ENCODE measurements at places on chromosomes 6 and 20.
A peak's percentile ranks its signal among the peaks of the same experiment; 100 is the strongest.

GRCh38 chr20:11266571-11266970 lies 592.8 kb upstream of the JAG1 start:
- no peak for DNase-seq

DNA sequence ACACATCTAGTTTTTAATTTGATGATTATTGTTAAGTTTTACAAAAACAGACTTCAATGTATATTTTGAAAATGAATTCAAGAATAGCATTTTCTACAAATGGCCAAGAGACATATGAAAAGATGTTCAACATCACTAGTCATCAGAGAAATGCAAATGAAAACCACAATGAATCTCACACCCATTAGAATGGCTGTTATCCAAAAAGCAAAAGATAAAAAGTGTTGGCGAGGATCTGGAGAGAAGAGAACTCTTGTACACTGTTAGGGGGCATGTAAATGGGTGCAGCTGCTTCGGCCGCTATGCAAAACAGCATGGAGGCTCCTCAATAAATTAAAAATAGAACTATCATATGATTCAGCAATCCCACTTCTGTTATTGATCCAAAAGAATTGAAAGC lies 185.8 kb upstream of the CCN2 start:
- DNase-seq, result no peak

DNA sequence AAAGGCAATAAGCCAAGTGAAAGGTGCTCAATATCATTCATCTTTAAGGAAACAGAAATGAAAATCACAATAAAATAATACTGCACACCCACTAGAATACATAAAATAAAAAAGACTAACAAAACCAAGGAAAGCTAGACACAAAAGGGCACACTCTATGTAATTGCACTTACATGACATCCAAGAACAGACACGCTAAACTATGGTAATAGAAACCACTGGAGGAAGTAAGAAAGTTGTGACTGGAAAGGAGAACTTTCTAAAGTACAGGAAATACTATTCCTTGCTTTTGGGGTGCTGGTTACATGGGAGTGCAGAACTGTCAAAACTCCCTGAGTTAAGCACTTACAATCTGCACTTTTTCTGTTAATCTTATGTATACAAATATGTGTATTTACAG lies 253.7 kb upstream of the RUNX2 start:
- DNase-seq, result no peak

DNA sequence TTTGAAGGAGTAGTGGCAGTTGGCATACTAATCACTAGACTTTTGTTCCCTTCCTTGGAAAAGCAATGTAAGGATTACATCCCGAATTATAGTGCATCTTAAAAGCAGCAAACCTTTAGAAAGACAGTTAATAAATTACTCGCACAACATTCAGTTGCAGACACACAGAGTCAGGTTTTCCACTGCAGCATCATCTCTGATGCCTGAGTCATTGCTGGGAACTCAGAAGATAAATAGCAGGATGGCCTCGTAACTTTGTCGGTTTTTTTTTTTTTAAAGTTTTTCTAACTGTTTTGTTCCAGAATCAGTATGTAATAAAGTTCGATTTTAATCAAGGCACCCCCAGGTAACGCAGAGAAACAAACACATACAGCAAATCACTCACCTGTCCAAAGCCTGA lies 34.3 kb downstream of the GJA10 start:
- DNase-seq, result peak; percentile 48

DNA sequence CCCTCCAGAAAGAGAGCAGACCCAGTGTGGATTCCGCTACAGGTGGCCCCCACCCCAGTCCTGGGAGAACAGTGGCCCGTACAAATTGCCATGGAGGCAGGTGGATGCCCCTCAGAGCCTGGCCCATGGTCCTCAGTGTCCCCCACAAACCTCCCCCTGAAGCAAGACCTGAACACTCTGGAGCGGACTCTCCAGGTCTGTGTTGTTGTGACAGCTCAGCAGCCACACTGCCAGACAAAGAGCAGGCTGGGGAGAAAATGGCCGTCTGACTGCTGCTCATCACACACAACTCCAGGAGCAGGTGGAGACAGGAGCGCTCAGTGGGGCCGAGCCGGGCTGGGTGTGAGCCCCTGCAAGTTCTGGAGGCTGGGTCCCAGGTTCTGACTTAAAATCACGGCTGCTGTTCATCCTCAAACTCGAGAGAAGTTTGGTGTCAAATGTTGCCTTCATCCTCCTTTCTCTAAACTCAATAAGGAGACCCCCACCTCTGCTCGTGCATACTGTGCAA lies 241.8 kb downstream of the CDH4 start:
- DNase-seq, result no peak

GRCh38 chr20:41174782-41175181 lies 37.4 kb downstream of the PLCG1 start:
- no peak for DNase-seq

DNA sequence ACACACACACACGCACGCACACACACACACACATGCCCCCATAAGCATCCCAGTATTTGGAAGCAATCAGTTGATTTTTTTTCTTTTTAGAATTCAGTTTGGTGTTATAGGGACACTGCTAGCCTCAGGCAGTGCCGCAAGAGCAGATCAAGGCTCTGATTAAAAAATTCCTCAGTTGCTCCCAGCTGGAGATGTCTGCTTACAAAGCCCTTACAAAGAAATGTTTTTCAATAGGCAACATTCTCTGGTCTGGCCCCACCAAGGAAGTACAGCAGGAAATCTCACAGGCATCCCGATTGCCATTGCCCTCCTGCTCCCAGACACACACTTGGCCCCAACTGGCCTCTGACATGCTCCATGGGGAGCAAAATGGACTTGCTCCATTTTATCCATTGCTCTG lies 22.9 kb upstream of the CD83 start:
- no peak for DNase-seq

DNA sequence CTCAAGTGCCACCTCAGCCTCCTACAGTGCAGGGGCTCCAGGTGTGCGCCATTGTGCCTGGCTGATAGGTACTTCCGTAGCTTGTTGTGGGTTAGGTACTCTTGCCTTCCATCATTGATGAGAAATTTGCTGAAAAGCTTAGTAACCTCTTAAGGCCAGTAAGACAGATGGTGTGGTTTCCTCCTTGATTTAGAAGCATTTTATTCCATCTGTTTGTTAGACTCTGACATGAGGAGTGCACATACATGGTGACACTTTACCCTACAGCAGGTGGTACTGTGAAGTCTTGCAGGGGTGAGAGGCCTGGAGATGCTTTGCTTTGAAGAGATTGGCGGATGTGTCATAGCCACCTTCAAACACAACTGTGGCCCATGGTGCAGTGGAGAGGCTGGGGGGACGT lies 14.8 kb upstream of the MTG2 start:
- DNase-seq, result no peak

- no peak for DNase-seq
Observed at GRCh38 chr20:46122071-46122470, 4.0 kb downstream of the CD40 start.

DNA sequence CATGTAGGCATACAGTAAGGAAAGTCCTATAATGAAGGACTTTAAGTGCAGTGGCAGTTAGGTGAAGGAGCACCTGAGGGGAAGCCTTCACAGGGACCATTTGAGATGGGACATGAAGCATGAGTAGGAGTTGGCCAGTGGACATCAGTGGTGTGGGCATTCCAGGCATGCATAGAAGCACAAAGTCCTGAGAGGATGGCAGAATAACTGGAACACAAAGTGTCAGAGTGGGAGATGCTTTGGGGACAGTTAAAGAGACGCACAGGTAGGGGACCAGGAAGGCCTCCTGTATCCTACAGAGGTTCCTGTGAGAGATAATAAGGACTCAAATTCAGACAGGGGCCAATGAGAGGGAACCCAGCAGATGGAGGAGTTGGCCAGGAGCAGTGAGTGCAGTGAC lies 26.4 kb upstream of the EFHC1 start:
- DNase-seq, result no peak

GRCh38 chr6:8941577-8941976 lies 506.2 kb upstream of the SLC35B3 start:
- DNase-seq, result no peak

GRCh38 chr6:64874776-64875175 lies 832.2 kb downstream of the EYS start:
- DNase-seq, result no peak

DNA sequence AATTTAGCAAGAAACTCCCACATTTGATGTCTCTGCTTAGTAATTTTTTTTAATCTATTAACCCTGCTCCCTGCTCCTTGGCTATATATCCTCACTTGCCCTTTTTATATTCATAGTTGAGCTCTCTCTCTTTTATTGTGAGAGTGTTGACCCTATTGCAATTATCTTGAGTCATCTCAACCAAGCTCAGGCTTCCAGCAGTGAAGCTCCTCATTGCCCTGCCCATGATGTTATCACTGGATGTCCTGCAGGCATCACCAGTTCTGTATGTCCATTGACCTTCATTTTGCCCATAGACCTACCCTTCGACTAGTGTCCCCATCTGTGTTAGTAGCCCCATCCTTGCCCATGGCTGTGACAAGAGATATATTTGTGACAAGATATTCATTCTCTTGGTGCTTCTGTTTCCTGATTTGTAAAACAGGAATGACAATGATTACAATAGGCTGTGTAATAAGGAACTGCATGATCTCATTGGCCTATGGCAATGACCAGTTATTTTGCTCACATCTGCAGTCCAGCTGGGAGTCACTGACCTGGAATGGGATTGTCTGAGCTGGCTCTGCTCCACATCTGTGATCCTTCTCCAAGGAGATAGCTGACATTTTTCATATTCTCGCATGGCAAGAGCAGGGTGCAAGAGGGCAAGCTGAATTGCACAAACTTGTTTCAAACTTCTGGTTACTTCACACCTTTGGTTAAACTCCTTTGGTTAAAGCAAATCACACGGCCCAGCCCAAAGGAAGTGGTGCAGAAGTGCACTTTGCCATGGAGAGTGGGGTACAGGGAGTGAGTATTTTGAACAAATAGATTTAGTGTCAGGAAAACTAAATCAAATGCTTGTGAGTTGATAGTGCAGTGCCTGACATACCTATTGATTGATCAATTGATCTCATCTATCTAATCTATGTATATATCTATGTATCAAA lies 47.7 kb upstream of the CST5 start:
- no peak for DNase-seq

DNA sequence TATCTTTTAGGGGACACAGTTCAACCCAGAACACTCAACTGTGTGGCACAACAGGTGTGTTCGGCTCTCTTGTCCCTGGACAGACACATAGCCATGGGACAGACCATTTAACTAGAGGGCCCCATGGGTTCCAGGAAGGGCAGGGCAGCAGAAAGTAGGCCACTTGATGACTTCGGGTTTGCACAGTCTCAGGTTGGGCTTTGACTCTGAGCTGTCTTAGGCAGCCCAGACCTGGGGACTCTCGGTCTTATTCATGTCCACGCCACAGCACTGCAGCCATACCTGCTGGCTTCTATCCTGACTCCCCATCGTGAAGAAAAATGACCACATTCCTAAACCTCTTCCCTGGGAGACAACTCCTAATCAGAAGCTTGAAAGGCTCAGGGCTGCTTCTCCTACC lies 146.1 kb upstream of the AKAP12 start:
- DNase-seq, result no peak

DNA sequence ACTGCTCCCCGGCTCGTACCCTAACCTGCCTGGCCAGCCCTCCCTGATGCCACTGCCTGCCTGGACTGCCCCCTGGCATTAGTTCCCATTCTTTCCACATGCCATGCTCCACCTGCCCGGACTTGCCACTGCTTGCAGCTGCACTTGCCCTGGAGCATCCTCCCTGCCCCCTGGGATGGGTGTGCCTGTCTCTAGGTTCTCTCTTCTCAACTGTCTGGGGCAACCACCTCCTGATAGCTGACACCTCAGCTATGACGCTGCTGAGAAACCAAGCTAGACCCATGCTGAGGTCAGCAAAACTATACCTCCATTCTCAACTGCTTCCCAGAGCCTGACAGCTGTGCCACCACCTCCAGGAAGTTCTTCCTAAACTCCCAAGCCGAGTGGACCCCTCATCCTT lies 72.1 kb downstream of the PERP start:
- DNase-seq, result no peak

DNA sequence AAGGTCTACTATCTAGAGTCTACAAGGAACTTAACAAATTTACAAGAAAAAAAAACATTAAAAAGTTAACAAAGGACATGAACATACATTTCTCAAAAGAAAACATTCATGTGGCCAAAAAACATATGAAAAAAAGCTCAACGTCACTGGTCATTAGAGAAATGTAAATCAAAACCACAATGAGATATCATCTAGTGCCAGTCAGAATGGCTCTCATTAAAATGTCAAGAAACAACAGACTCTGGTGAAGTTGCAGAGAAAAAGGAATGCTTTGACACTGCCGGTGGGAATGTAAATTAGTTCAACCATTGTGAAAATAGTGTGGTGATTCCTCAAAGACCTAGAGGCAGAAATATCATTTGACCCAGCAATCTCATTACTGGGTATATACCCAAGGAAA lies 48.3 kb downstream of the OGFRL1 start:
- no peak for DNase-seq

DNA sequence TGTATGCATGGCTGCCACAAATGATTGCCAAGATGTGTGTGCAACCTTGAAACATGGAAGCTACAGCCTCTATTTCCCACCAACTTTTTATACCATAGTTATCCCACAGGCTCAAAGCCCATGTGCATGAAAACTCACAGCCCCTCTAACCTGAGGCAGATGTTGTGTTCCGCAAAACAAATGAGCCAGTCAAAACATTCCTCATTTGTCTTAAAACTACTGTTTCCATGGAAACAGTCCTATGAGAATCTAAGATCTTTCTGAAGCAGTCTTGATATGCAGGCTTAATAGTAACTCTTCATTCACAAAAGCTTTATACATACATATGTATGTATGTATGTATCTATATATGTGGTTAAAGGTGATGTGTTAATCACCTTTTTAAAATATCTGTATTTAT lies 31.2 kb upstream of the MANEA start:
- DNase-seq, result no peak

- DNase-seq, result no peak
Observed at GRCh38 chr6:36692861-36693702, 4.5 kb upstream of the RAB44 start.

GRCh38 chr6:7145885-7146828 lies 38.4 kb downstream of the RREB1 start:
- no peak for DNase-seq

DNA sequence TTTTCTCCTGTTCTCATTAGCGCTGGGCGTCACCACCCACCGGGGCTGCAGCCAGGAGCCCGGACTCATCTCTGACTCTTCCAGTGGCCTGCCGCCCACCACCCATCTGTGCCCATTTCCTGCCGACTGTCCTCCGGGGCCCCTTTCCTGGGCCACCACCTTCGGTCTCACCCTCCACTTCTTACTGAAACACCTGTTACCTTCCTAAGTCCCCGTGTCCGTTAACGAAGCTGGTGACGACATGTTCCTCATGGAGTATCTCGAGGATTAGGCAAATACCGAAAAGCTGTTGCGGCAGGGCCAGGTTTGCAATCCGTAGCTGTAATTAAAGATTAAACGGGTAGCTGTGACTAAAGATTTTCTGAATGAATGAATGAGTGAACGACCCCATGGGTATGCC lies 80.2 kb downstream of the SRC start:
- DNase-seq, result no peak

GRCh38 chr6:11043378-11043960 lies 636 bp downstream of the ELOVL2 start:
- DNase-seq, result no peak
